ENCODE measurements at places on chromosomes 12 and 14. TPM values are rescaled to one million over a fixed set of nuclear protein-coding genes. Genes with fewer than 3 reads are reported as not detected.

IFNG-AS1 gene
- not detected for total RNA-seq

- DNase-seq: peak; percentile 20
These were observed 16.0 kb upstream of the EVL start for GRCh38 chr14:100049220-100049619.

DNA sequence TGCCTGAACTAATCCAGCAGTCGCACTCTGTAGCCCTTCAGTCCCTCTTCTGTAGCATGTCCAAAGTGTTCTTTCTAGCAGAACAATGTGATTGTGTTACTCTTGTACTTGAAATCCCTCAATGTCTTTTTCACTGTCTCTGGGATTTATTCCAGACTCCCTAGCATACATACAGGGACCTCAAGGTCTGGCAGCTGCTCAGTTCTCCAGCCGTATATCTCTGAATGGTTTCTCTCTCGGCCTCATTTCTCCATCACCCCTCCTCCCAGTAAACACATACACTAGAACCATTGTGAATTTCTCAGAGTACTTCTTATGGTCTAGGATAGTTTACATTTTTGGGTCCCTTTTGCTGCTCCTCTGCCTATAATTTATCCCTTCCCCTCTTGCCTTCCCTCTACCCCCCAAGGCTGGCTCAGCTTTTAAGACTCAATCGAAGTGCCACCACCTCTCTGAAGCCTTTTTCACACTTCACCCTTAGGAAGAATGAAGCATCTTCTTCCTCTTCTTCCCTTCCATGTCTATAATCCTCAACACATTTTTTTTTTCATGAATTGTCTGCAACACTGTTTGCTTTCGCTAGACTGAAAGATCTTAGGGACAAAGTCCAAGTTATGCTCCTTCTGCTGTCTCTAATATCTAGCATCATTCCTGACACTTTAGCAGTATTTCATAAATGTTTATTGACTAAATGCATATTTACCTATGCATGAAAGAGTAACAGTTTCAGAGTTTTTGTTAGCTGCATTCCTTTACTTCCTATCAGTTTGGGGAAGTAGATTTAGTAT is 446.1 kb downstream of the ZFP36L1 start:
- no peak for DNase-seq

DNA sequence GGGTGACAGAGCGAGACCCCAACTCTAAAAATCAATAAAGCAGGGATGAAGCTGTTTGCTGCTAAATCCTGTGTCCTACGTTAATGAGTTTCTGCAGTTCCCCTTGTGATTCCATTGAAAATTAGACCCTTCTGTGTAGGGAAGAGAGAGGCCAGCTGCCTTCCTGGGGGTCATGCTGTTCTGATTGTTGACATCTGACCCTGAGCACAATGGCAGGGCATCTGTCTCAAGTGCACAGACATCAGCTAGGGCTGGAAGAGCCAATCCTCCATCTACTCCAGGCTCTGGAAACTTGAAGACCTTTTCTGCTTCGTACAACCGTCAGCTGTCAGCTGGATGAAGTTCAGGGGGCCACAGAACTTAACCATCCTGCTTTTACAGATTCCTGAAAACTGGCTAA is 10.1 kb downstream of the FBXL14 start:
- no peak for DNase-seq

- peak; percentile 25 for DNase-seq
These were observed 12.4 kb downstream of the MGST1 start for GRCh38 chr12:16359512-16360491.

GARIN6 gene
- total RNA-seq: not detected

ATF1 gene
- 20.3 TPM for total RNA-seq

MED13L gene
- total RNA-seq: 90.5 TPM

GRCh38 chr14:42277840-42278239 is 671.2 kb downstream of the LRFN5 start:
- DNase-seq: no peak

DNA sequence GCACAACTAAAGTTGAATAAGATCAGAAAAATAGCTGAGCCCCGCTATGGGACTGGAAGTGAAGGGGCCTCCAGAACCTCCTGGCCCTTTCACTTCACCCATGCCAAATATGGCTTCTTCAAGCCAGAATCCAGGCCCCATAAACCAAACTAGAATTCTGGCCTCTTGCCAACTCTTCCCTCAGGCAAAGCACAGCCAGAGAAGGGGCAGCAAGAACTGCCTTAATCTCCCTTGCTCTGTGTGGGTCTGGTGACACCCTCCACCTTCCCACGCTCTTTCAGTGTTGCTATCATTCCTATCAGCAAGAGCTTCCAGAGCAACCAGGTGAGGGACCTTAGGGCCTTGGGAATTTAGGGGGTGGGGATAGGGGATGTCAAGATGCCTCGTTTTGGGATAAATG is 3.1 kb upstream of the PNMA1 start:
- no peak for DNase-seq

COX6A1 gene
- 422 TPM for total RNA-seq

GRCh38 chr12:126607867-126608266 is 1542.6 kb downstream of the AACS start:
- DNase-seq: no peak

DNA sequence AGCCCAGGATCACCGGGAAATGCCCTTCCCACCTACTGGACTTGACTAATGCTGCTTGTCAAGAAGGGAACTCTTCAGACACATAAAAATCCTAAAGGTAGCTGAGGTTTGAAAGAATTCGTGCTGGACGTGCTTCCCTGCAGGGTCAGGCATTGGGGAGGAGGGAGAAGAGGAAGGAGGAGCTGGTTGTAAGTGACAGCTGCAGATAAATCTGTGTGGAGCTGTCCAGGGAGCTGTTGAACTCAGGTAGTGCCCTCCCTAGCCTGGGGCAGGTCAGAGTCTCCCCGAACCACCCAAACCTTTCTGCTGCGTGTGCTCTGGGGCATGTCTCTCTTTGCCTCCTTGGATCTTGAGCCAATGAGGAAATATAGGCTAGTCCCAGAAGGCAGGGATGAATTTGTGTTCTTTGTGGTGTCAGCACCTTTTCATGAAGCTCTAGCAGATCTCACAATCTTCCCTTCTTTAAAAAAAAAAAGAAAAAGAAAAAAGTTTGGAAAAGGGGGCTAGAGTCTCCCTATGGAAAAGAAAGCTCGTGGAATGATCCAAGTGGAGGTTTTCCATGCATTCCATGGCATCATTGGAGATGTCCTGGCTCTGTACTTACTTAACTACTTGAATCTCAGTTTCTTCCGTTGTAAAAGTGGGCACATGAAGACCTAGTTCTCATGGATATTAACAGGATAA is 23.6 kb upstream of the FOS start:
- peak; percentile 95 for DNase-seq

- DNase-seq: peak; percentile 52
These were observed 275.9 kb downstream of the FBXL14 start for GRCh38 chr12:1318327-1319031.

GRCh38 chr12:39505023-39505422 is 62.1 kb upstream of the KIF21A start:
- peak; percentile 72 for DNase-seq

- DNase-seq: no peak
These were observed 63.1 kb upstream of the RIN3 start for GRCh38 chr14:92450351-92451070.

DNA sequence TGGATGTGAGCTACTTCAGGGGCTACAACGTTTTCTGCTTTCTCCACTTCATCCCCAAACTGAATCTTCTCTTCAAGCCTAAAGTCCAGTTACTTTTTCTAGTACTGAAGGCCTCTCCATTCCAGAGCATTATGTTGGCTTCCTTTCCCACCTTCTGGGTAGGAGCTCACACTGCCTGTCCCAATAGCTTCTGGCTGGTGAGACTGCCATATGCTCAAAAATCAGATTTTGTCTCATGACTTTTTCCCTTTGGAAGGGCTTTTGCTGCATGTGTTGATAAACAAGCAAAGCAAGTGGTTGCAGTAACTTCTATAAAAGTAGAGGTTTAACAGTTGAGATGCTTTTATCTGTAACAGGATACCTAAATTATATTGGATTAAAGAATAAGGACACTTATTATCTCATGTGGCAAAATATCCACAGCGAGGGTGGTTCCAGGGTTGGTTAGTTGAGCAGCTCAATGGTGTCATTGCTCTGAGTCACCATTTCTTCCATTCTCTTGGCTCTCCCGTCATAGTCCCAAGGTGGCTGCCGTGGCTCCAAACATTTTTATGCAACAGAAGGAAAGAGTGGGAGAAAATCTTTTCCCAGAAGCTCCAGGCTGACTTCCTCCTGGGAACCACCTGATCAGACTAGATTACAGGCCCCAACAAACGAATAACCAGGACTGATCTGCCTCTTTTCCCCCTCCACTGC is 15.1 kb upstream of the PPFIBP1 start:
- DNase-seq: no peak

GRCh38 chr12:2959192-2959504 is at the start of gene TEAD4:
Gene TEAD4 (plus strand): TSS chr12:2959397.
- DNase-seq: peak; percentile 75

DNA sequence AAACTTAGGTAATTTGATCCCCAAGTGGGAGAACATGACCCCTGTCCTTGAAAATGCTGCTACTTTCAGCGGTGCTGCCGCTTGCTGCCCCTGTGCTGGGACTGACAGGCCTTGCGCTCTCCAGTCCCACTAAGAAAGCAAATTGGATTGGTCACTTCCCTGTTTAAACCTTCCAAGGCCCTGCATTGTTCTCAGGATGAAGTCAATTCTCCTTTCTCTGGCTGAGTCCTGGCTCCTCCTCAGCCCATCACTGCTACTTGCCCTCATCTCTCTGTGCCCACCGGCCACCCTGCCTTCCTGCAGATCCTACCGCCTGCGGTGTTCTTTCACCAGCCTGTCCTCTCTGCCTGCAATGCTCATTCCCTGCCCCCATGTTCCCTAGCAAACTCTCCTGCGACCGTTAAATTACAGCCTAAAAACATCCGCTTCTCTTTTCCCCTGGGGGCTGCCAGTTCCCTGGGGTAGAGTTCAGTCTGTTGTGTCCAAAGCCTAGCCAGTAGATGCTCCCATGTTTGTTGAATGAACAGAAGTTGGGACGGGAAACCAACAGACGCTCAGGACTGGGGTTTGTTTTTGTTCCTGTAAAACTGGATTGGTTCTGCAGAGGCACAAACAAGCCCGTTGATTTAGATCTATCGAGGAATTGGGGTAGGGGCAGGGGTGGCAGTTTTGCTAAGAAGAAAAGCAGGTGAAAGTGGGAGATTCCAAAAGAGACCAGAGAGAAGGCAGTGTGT is 127.3 kb upstream of the HIF1A start:
- DNase-seq: no peak
